ENCODE measurements at places on chromosomes 3 and 15. TPM values are rescaled to one million over a fixed set of nuclear protein-coding genes. Genes with fewer than 3 reads are reported as not detected.

Gene SNX22
- total RNA-seq = 7.3 TPM

Gene EMC7
- total RNA-seq = 32.3 TPM

Gene DAZL
- total RNA-seq = not detected

Gene NPTN
- 89.9 TPM for total RNA-seq

Gene TGM5
- total RNA-seq = not detected

Gene CCNB2
- total RNA-seq = 40.9 TPM

Gene SLC15A2
- 4.2 TPM for total RNA-seq

Gene ROPN1
- not detected for total RNA-seq

Gene RGMA
- 11.8 TPM for total RNA-seq

Gene CYP1A2
- not detected for total RNA-seq

Gene ZNF662
- total RNA-seq = 0.40 TPM

Gene GMPS
- total RNA-seq = 76.0 TPM

Gene RPL39L
- 11.5 TPM for total RNA-seq

Gene GABRB3
- total RNA-seq = 23.2 TPM

All from progenitor cell of endocrine pancreas (in vitro differentiated cells).